Stimulated activated CD4-positive, alpha-beta T cell treated with anti-CD3 and anti-CD28 coated beads, Interleukin-2, amount 100 ng/mL, for 24 hours (primary cell): ENCODE measurements at places on chromosomes 7 and 10.

DNA sequence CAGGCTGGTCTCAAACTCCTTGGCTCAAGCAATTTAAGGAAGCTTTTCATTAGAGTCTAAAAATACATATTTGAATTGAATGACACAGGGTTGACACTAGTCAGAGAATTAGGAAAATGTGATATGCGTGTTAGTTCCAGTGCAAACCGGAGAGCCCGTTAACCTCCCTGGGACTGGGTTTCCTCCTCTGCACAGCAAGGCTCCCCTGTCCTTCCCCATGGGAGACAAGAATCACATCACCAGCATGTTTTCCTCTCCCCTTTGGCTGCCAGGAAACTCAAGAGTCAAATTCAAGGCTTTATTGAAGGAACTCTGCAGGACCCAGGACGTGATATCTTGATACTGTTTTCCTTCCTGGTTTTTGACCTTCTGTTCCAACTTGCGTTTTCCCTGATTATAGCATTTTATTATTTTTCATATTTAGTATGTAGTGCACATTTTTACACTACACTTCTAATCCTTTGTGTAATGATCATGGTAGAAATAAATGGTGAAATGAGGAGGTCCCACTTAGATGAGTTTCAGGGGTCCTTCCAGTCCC is 24.9 kb downstream of the GSTO2 start:
- DNase-seq, result no peak

GRCh38 chr7:149381245-149381644 is 79.6 kb downstream of the ZNF777 start:
- DNase-seq, result no peak

GRCh38 chr7:26659121-26659520 is 205.3 kb downstream of the SKAP2 start:
- DNase-seq, result no peak

DNA sequence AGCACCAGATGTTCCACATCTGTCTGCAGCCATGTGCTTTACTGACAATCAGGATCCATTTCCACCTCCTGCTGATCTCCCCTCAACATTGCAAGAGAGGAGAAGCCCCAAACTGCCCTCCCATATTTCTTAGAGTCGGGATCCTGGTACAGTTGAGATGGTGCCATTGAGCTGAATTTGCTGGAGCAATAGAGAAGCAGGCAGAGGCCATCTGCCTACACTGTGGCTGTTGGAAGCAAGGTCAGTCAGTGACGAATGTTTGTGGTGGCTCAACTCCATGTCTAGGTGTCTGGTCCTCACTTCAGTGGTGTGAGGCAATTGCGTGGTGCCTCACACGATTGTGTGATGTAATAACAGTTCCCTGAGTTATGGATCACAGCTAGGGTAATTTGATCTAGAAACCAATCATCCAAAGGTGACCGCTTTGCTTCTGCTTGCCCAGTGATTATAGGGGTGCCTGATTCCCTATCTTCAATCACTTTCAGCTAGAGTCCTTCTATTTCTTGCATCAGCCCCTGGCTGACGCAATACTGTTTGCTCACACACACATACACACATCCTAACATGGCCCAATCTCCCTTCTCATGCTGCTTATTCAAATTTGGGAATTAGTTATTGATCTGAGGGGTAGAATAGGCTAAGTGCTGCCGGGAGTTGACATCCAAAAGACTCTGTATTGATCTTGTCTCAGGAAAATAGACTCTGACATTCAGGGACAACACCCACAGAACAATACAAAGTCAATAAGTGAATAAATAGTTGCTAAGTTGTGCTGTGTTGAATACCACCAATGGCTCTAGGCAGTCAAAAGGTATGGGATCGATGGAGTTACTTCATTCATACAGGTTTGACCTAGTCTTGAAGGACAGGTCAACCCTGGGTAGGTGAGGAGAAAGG is 46.1 kb upstream of the SLC35B4 start:
- DNase-seq, result no peak

- no peak for DNase-seq
Measured at GRCh38 chr10:43350686-43351085, 20.8 kb upstream of the FXYD4 start.

- DNase-seq, result no peak
Measured at GRCh38 chr7:123351516-123352505, 152.0 kb upstream of the SLC13A1 start.
